ENCODE measurements at places on chromosomes 3 and 15.

GRCh38 chr15:67394873-67395639 lies 125.9 kb upstream of the C15orf61 start:
- DNase-seq, result no peak

GRCh38 chr3:101037613-101038012 lies 44.4 kb upstream of the ABI3BP start:
- DNase-seq, result no peak

DNA sequence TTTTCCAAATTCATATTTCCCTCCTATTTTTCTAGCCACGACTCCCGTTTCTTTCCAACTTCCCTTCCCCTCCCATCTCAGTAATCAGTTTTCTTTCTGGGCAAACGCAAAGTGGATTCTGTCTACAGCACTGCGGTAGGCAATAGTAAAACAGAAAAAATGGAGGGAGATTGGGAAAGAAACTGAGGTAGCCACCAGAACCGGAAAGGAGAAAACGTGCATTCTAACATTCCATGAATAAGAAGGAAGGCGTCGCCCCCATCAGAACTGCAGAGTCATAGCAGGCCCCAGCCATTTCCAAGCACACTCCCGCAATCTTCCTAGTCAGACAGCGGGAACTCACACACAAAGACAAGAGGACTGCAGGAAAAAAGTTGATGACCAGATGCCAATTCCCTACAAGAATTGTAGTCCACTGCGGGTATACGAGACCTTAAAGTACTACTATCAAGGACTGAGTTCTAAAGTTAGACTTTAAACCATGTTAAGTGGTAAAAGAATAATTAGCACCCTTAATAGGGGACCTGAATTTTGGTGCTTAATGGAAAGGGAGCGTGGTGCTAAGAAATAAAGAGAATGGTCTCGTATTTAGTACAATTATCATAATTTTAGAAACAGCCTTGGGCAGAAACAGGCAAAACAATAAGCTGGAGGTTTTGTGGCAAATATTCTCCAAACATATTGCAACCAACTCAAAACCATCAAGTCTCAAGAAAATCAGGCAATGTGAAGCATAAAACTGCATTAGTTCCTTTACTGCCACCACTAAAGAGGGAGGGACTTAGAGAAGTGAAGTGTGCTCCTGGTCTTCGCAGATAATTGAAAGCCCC lies 1.4 kb downstream of the PFN2 start:
- no peak for DNase-seq

DNA sequence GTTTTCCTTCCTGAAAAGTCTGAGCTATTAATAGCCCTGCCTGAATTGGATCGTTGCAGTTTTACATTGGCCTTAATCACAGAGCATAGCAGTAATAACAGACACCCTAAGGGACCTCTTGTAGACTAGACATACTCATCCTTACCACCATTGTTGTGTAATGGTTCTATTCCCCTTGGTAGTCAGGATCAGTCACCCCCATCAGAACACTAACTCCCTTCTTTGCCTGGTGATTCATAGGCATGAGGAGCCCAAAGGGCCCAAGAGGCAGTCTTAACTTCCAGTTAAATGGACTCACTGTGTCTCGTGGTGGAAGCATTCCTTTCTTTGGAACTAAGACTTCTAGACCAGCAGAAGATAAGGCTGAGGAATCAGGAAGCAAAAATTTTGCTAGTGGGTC lies 20.2 kb downstream of the CGGBP1 start:
- no peak for DNase-seq

DNA sequence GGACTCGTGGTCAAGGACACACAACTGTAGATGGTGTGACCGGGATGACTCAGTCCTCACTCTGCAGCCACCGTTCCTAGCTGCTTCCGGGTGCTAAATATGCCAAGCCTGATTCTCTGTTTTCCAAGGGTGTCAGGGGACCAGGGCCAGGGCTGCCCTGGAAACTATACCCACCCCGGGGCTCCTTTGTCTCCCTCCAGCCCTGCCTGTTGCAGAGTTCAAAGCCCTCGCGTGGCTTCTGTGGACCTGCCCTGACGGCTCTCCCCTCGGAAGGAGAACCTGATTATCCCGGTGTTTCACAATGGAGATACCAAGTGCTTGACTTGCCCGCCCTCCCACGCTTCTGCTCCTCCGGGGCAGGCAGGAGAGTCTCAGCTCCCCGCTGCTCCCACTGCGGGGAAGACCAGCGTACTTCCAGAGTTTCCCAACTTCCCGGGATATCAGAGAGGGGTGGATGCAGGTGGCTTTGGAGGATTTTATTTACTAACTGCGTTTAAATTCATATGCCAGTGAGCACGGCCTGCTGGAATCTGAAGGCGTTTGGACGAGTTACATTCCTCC lies 125.0 kb downstream of the ASB7 start:
- no peak for DNase-seq

DNA sequence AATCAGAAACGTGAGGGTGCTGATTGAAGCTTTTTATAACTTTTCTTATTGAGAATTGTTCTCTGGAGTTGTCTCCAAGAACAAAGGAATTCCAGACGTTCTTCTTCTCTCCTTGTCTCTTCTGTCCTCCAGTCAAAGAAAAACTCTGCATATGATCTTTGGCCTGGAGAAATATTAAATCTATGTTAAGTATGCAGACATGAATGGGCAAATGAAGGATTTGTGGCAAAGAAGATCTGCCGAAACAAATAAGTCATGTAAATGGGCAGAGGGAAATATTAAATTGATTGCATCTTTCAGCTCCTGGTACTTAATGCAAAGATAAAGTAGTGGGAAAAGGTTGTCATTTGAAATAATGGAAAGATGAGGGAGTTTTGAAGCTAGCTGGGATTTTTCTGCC lies 74.9 kb downstream of the IGF1R start:
- DNase-seq, result no peak

GRCh38 chr3:32956750-32957570 lies 5.5 kb downstream of the CCR4 start:
- no peak for DNase-seq

Data from effector CD4-positive, alpha-beta T cell (primary cell).